T-helper 2 cell (primary cell): ENCODE measurements at places on chromosomes 3 and 15.

DNA sequence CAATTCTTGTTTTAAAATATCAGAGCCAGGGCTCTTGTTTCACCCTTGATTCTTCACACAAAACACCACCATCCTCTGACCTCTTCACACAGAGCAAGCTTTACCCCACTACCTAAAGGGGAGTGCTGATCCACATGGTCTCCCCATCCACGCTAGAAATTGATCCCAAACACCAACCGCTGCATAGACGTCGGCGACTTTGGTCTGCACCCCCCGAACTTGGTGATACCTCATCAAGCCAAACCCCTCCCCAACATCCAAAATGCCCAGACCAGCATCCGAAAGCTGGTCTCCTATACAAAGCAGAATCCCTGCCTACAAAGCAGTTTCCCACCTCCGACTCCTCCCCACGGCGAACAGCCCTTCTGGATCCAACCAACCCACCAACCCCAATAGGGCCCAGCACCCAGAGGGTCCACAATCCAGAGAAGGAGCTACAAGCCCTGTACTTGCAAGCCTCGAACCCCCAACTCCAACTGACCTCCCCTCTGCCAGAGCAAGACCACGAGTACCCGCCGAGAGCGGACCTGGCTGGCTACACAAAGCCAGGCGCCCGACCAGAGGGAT, 25.8 kb upstream of the MTHFS start:
- no peak for DNase-seq

DNA sequence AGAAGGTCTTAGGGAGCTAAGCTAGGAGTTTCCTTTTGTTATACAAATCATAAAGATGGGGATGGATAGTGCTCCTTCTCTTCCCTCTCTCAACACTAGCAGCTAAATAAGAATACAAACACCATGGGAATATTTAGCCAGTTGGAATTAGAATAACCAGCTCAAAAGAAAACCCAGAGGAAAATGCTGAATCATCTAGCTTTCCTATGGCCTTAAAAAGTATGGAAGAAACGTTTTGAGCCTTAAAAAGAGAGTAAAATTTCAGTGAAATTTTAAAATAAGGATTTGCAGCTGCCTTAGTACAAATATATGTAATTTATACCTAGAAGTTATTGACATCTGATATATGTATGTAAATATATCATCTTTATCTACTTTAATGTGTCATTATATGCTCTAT, 245.8 kb downstream of the STXBP5L start:
- no peak for DNase-seq

DNA sequence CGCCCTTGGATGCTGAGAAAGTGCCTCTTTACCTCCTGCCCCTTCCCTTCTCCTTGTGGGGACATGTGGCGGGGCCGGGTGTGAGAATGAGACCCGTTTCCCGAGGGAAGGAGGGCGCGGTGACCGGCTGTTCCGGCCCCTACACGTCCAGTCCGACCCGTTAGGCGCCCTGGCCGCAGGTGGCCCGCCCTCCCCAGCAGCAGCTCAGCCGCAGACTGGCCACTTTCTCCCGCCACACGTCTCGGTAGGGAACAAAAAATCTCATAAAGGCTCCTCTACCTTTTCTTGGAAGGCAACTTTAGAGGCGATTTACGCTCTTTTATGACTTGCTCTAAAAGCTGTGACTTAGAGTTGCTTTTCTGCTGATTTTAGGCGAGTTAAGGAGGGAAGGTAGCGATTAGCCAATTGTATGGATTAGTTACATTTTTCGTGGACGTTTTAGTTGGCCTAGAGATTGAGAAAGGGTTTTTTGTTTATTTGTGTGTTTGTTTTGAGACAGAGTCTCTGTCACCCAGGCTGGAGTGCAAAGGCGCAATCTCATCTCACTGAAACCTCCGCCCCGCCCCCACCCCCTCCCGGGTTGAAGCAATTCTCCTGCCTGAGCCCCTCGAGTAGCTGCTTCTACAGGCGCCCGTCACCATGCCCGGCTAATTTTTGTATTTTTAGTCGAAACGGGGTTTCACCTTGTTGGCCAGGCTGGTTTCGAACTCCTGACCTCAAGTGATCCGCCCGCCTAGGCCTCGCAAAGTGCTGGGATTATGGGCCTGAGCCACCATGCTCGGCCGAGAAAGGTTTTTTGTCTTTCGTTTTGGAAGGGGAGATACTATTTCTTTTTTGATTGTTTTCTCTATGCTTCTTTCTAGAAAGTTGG, 8.3 kb upstream of the PGPEP1L start:
- no peak for DNase-seq

GRCh38 chr3:45332493-45332892, 55.9 kb upstream of the LARS2 start:
- no peak for DNase-seq

- no peak for DNase-seq
These were observed 43.7 kb downstream of the CTDSPL start for GRCh38 chr3:37905346-37905745.

GRCh38 chr15:93520206-93520605, 431.2 kb upstream of the RGMA start:
- no peak for DNase-seq

- DNase-seq: no peak
These were observed 445.2 kb downstream of the ZBBX start for GRCh38 chr3:166934879-166935278.

DNA sequence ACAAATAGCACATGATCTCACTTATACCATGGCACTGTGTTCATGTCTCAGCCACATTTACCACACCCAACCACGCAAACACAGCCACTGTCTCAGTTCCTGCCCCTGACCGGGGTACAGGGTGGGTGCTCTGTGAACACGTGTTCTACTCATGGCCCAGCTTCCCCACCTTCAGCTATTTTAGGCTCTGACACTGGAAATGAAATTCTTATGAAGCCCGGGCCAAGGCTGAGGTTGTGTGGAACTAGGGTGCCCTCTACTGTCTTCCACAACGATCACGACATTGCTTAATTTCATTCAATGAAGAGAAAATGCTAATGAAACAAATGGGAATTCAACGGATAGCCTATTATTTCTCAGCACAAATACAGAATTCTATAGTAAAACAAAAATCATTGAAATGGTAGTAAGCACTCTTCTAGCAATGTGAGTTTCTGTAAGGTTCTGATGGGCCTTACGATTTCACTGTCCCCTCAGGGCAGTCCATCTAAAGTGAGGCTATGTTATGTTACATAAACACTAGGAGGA, 2.1 kb upstream of the GABRA5 start:
- DNase-seq: no peak

- no peak for DNase-seq
These were observed 8.7 kb upstream of the SUMF1 start for GRCh38 chr3:4475804-4476203.

GRCh38 chr3:352599-352998, 156.0 kb downstream of the CHL1 start:
- no peak for DNase-seq

- DNase-seq: no peak
These were observed 38.9 kb downstream of the C3orf85 start for GRCh38 chr3:109175411-109175810.

- no peak for DNase-seq
These were observed 73.4 kb downstream of the ULK4 start for GRCh38 chr3:41888368-41889076.

DNA sequence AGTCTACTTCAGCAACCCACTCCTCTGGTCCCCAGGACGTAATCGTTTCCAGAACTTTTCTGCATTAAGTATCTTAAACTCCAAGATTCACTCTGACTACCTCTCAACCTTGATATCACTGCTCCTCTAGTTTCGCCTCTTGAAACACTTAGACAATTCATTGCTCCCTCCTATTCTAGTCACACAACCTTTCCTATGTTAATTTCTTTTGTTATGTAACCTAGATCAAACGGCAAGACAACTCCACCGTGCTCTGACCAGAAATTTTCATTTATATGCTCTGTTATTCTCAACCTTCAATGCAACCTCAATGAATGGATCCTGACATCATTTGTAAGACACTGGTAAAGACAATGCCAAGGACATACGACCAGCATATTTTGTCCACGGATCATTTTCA, 71.3 kb downstream of the CADM2 start:
- no peak for DNase-seq

- DNase-seq: no peak
These were observed 66.9 kb upstream of the MYO5C start for GRCh38 chr15:52362497-52362896.

DNA sequence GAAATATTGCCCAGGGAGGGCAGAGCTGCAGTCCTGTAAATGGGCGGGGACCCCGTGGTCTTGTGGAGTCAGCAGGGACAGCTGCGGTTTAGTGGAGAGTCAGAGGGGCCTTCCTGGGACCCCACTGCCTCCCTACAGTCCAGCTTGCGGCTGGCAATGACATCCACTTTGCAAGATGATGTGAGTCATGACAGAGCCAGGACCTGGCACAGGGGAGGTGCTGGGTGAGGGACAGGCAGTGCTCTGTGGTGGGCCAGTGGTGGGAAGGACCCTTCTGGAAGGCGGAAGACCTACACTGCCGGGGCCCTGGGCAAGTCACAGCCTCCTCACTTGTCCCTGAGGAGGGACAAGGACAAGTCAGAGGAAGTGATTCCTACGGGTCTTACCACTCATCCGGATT, 17.8 kb downstream of the APBA2 start:
- no peak for DNase-seq

GRCh38 chr3:128432301-128432970, 34.3 kb downstream of the DNAJB8 start:
- DNase-seq: no peak

DNA sequence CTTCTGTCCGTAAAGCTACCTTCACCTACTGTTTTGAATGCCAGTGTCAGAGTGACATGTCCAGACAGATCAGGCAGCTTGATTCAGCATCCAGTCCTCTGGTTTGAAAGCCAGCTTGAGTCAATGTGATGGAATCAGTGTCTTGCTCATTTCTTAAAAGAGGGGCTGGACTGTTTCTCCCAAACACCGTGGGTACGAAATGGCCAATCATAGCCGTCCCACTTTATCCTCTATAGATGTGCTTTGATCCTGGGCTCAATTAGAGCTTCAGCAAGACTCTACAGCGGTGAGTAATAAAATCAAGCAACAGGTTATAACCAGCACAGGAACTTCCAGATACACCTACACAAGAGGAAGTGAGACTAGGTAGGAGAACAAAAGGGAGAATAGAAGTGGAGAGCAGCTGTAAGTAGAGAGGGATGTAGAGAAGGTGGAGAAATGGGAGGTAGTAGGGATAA, 17.0 kb upstream of the OR5K1 start:
- no peak for DNase-seq

GRCh38 chr3:65748326-65748725, 290.4 kb downstream of the MAGI1 start:
- no peak for DNase-seq

DNA sequence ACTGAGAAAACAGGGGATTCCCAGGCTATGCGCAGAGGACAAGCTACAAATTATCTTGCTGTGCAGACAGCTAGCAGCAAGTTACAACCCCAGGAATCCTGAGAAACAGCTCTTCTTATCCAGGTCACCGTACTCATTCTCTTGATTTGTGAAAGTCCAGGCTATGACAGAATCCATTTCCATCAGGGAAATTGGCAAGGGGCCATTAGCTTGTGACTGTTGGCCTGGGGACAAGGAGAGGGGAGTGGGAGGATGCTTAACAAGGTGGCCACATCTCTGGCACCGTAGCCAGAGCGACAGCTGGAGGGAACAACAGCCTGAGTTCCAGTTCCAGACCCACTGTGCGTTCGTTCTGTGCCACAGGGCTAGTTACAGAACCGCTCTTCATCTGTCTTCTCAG, 44.9 kb upstream of the PLXNA1 start:
- DNase-seq: no peak

- no peak for DNase-seq
These were observed 83.1 kb upstream of the SETMAR start for GRCh38 chr3:4220065-4220464.

DNA sequence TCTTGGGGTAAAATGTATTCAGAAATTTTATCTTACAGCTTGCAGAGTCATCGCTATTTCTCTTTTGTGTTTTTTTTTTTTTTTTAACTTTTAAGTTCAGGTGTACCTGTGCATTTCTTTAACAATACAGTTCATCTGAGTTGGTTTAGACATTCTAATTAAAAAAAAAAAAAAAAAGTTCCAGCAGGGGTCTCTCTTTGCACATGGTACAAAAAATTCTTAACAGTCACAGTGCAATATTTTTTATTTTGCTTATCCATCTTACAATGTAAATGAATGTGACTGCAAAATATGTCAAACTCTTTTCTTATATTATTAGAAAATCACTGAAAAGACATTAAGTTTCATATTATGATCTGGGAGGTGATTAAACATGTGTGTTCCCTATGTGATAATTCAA, 47.5 kb upstream of the SLC9A9 start:
- DNase-seq: no peak

- DNase-seq: no peak
These were observed 621.4 kb downstream of the PDCD6IP start for GRCh38 chr3:34419801-34420200.

GRCh38 chr3:89105503-89105902, 1.9 kb upstream of the EPHA3 start:
- no peak for DNase-seq

DNA sequence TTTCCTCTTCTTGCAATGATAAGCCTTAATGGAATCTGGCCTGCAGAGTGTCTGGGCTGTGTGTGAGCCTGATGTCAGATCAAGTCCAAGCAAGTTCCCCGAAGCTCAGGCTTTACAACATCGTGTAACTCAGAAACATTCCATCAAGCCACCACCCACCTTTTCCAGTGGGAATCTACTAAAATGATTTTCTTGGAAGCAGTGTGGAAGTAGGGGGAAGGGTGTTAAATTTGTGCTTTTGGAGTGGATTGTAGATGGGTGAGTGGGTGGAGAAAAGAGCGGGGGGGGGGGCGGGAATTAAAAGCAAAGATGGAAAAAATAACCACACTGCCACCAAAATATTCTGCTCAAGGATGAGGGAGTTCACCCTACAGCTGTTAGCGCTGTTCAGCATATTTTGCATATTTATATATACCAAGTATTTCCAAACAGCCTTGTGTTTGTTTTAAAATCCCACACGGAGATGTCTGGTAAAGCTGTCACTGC, 53.6 kb downstream of the VGLL3 start:
- no peak for DNase-seq

DNA sequence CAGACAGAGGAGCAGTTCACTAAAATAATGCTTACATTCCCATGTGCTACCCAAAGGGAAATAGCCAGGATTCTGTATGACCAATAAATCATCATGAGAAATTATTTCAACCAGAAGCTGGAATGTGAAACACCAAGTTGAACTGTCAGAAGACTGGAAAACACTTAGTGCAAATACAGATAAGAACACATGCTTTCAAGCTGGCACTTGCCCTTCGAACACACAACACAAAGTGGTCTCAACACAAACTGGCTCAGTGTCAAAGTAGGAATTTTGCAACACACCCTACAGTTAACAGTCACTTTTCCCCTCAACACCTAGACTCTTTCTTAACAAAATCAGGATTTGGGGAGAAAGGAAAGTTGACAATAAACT, 1.3 kb downstream of the FSD2 start:
- DNase-seq: no peak
